8988T (cell line): ENCODE measurements at places on chromosomes 7 and 10.

DNA sequence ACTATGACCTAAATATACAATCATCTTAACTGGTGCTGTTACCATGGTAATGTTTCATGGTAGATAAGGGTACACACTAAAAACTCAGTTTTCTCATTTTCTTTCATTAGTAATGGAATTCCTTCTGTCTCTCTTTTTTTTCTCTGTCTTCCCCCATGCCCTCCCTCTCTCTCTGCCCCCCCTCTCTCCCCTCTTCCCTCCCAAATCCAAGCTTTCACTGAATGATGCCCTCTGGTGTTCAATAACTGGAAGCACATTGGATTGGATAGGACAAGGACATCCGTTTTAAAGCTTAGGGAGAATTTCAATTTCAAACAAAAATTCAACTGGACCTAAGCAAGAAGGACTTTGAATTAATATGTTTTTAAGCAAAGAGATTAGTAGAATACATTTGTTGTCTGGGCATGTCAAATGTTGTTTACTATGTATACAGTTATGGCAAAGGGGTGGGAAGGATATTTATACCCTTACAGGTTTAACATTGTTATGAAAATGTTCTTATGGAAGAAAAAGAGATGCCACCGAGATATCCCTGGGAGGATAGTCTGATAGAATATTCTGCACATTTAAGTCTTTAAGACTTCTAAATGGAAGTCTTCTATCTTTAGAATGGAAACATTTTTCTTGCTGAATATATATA is 6.1 kb downstream of the CHRM2 start:
- no peak for DNase-seq

DNA sequence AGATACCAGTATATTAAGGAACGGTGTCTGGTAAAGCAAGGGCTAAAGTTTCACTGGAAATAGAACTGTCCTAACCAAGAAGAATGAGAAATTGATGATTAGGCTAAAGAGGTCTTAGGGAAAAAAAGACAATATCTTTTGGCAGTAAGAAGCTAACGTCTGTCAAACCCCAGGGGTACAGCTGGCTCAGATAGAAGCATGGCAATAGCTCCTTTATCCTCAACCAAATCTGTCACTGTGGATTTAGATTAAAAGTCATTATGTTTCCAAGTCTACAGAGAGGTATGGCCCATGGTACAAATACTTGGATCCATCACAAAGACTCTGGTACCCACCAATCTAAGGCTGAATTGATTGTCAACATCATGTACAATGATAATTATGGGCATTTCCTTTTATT is 8.6 kb upstream of the SLC16A9 start:
- no peak for DNase-seq

- DNase-seq = no peak
Observed at GRCh38 chr10:121104476-121105111, 253.4 kb downstream of the WDR11 start.

- no peak for DNase-seq
Observed at GRCh38 chr10:93849593-93849992, 44.2 kb upstream of the SLC35G1 start.

GRCh38 chr7:155954550-155955366 is 142.5 kb upstream of the SHH start:
- no peak for DNase-seq

GRCh38 chr10:132547421-132547861 is 9.9 kb downstream of the INPP5A start:
- no peak for DNase-seq

DNA sequence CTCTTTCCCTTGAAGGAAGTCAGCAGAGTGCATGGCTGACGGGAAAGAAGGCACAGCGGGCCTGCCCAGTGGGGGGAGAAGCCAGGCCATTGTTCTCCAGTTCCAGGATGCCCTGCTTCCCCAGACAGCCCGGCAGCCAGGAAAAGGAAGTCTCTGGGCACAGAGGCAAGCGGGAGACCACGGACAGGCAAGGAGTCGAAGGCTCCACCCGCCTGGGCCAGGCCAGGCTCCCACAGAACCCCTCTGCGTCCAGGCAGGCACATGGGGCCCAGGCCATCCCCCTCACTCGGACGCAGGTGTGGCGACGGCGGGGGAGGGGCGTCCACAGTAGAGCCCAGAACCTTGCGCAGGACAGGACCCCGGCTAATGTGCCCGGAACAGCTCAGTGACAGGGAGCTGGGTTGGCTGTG is 8.7 kb downstream of the GPR146 start:
- no peak for DNase-seq

DNA sequence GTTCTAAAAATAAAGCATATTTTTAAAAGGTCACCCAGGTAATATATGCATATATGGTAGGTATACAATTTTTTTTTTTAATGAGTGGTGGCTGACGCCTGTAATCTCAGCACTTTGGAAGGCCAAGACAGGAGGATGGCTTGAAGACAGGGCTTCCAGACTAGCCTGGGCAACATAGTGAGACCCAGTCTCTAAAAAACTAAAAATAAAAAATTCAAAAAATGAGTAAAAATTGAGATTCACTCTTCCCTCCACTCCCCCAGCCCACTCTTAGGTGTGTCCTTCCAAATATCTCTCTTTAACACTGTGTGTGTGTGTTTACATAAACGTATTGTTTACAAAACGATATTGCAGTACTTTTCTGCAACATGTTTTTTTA is 929 bp upstream of the ANXA11 start:
- no peak for DNase-seq

DNA sequence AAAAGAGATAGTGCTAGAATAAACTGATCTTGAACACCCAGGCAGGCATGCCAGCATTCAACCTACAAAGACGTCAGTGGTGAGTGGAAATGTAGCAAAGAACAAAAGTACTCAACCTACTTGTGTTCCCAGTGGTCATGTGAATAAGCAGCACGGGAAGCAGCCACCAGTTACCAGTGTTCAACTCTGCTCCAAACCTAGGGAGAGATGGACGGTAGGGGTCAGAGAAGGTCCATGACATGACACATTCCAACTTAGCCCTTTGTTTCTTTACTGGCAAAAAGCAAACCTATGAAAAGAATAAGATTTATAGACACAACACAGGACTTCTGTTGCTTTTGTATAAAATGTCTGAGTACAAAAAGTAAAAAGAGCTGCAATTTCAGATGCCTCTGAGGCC is 511.4 kb downstream of the XPNPEP1 start:
- no peak for DNase-seq

DNA sequence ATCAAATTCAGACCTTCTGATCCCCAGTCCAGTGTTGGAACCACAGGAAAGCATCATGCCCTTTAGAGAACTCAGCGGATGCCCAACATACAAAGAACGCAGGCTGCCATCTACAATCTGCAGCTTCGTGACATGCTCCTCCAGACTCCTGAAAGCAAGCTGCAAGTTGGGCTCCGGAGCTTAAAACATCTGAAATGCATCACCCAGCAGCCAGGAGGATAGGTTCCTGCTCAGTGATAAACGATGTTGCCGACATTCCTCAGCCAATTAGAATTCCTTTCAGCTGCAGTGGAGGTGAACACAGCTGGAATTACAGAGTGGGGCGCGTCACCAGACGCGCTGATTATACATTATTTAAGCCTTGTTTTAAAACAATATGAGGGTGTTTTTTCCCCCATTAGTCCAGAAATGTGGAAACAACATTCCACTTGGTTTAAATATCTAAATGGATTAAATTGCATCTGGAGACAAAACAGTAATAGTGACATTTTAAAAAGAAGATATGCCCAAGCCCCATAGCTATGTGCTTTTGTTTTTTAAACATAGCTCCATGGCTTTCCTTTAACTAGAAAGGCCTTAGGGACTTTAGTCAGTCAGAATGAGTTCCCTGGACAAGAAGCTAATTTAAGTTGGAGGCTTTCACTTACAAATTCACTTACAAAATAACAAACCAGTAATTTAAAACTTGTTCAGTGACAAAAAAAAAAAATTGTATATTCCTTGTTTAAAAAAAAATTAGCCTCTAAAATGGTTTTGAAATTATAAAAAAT is 6.3 kb downstream of the SMURF1 start:
- no peak for DNase-seq

DNA sequence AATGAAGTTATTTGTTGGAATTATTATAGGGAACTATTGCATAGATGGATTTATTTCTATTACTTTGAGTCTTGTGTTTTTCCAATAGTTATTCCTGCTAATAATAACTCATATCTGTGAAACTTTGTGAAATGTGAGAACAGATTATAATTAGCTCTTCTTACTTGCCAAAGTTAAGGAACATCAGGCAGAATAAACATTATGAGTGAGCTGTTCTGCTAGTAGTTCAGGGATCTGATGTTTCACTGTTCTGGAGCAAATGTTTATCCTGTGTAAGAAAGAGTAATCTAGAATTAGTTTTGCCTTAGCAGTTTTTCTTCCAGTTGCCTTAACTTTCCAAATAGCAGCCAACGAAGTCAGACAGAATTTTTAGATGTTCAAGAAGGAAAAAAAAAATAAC is 245.2 kb upstream of the PLXDC2 start:
- DNase-seq = no peak

DNA sequence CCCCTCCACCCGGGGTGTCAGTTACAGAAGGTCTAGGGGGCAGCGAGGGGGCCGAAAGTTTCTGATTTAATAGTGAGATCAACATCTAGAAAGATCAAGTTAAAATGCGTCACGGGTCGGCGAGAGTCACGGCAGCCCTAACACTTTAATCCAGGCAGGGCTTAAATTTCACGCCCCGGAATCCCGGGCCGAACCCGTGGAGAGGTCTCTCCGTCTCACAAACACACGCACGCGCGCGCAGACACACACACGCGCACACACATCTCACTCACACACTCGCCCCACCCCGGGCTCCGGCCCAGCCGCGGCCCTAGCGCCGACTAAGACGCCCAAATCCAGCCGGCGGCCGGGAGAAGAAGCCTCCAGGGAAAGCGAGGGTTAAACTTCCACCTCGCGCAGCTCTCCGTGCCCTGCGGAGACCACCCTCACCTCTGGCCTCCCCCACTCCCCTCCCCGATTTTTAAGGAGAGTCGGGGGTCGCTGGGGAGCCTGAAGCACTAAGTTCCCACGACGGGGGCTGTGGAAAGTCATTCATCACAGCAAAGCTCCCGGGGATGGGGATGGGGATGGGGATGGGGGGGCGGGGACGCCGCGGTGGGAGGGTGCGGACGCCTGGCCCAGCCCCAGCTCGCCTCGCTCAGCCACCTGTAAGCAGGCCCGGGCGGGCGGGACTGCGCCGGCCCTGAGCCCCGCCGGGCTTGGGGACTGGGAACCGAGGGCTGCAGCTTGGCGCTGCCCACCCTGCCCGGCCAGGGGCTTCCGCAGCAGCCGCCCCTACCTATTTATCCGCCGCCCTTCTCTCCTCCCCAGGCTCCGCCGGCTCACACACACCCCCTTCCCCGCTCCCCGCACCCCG is 1.6 kb downstream of the PDGFA start:
- peak; percentile 76 for DNase-seq

GRCh38 chr10:63318491-63318890 is 147.3 kb downstream of the JMJD1C start:
- no peak for DNase-seq

- DNase-seq = no peak
Observed at GRCh38 chr10:48357631-48358030, 51.2 kb downstream of the MAPK8 start.

- DNase-seq = no peak
Observed at GRCh38 chr10:105291571-105291970, 650.5 kb downstream of the SORCS3 start.

GRCh38 chr10:114042895-114043531 is 653 bp upstream of the ADRB1 start:
- peak; percentile 81 for DNase-seq

DNA sequence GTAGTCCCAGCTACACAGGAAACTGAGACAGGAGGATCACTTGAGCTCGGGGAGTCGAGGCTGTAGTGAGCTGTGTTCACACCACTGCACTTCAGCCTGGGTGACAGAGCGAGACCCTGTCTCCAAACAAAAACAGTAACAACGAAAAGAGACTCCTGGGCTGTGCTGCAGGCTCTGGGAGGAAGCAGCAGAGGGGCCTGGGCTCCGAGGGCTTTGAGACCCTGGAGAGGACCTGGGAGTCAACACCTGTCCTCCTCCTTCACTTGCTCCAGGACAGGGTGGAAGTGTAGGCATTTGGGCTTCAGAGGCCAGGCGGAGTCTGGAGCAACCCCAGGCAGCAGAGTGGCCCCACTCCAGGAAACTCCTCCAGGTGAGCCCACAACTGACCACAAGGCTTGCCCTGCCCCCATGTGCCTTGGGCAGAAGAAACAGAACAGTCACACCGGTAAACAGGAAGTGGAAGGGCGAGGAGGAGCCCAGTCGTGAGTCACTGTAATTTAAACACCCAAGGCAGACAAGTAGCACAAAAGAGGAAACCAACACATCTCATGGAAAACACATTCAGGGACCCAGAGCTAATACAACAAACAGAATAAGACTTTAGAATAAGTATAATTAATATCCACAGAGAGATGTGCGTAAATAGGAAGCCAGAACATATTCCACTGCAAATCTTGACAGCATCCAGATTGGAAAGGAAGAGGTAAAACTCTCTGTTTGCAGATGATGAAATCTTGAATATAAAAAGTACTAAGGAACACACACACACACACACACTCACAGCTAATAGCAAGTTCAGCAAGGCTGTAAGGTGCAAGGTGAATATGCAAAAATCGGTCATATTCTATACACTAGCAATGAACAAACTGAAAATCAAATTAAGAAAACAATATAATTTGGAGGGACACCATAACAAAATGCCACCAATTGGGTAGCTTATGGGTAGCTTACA is 20.5 kb upstream of the RASGEF1A start:
- peak; percentile 34 for DNase-seq

GRCh38 chr7:52302765-52303520 is 732.5 kb upstream of the POM121L12 start:
- no peak for DNase-seq

- DNase-seq = no peak
Observed at GRCh38 chr7:68984306-68984705, 614.0 kb upstream of the AUTS2 start.

DNA sequence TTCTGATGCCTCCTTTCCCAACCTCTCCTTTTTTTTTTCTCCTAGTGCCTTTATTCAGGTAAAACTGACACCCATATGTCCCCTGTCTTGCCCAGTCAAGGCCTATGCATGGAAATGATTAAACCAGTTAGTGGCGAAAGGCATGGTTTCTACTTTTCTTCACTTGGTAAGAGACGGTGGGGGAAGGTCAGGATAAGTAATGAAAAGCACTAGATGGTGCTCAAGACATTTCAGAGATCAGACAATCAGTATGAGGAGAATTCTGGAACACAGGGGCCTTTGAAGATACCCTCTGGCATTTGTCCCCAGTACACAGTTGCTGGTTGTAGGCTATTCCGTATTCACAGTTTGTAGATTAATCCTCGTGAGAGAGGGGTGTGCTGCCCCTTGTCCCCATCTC is 121.2 kb downstream of the RTKN2 start:
- DNase-seq = no peak
